ENCODE measurements at places on chromosomes 2 and 18.

- peak; percentile 65 for DNase-seq
These were observed 14.7 kb downstream of the CDC42EP3 start for GRCh38 chr2:37656512-37657423.

- no peak for DNase-seq
These were observed 1.7 kb upstream of the DPP4 start for GRCh38 chr2:162075689-162076132.

DNA sequence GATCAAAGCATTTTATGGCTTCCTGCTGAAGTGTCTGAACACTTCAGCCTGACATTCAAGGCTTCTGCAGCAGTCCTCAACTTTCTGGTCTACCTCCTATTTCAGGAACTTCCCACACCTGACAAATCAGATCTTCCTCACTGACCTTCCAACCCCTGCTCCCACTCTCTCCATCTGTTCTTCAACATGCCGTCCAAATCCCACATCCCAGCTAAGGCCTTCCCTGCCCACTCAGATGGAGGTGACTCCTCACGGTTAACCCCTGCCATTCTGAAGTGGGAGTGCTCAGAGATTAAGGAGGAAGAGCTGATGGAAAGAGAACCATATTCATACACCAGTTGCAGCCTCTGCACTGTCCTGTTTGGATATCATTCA, 104.8 kb downstream of the POLR1A start:
- DNase-seq: no peak

- DNase-seq: no peak
These were observed 50.5 kb downstream of the SEPTIN10 start for GRCh38 chr2:109563288-109563687.

GRCh38 chr2:41414486-41415230, 633.2 kb upstream of the PKDCC start:
- no peak for DNase-seq
